ENCODE measurements at places on chromosomes 12 and 14.

- no peak for DNase-seq
Observed at GRCh38 chr12:10501030-10501429, 4.7 kb upstream of the EIF2S3B start.

- DNase-seq: no peak
Observed at GRCh38 chr12:64743206-64743605, 16.0 kb downstream of the GNS start.

GRCh38 chr14:75198291-75198933, 22.0 kb upstream of the TMED10 start:
- peak; percentile 56 for DNase-seq

- DNase-seq: peak; percentile 41
Observed at GRCh38 chr12:121110211-121110940, 22.3 kb upstream of the P2RX7 start.

- DNase-seq: no peak
Observed at GRCh38 chr14:70908935-70909641, 1.8 kb downstream of the PCNX1 start.

DNA sequence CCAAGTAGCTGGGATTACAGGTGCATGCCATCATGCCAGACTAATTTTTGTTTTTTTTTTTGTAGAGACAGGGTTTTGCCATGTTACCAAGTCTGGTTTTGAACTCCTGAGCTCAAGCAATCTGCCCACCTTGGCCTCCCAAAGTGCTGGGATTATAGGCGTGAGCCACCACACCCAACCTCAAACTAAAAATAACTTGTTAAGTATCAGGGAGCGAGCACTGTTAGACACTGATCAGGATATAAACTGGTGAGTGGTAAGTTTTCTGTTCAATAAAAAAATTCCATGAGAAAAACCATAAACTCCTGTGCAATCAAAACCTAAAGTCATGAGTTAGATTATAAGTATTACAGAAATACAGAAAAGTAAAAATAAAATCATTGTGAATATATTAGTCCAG, 44.6 kb upstream of the SYCP3 start:
- no peak for DNase-seq

Measured in left ventricle myocardium inferior (tissue), 1 donor.